Tibial nerve (tissue), 4 donors: ENCODE measurements at places on chromosomes 4 and X. TPM values are rescaled to one million over a fixed set of nuclear protein-coding genes. Genes with fewer than 3 reads are reported as not detected.
A peak's percentile ranks its signal among the peaks of the same experiment; 100 is the strongest.

DNA sequence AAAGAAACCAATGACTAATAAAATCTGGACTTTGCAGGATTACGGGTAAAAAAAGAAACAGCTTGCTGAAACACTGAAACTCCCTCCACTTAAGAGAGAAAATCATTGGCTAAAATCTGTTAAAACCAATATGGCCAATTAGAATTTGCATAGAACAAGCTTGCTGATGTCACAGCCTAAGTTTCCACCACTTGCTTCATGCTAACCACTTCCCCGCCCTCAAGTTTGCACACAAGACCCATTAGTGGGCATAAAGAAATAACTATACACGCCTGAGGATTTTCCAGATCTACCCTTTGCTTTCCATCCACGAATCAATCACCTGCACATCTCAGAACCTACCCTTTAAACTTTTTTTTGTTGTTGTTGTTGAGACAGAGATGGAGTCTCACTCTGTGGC lies 42.7 kb upstream of the PHEX start:
- peaks cover 6% of the 10 kb centered on the region for H3K4me1 ChIP-seq
- no peaks in the 10 kb centered on the region for H3K36me3 ChIP-seq
- no peak overlapping the region for H3K4me3 ChIP-seq
- DNase-seq: no peak
- no peaks in the 10 kb centered on the region for H3K27me3 ChIP-seq

F9 gene
- total RNA-seq: not detected

GRCh38 chr4:38730830-38731646 lies 51.8 kb downstream of the TLR10 start:
- DNase-seq: peak; percentile 78
- no peak overlapping the region for H3K4me3 ChIP-seq
- H3K27ac ChIP-seq: no peak overlapping the region
- H3K4me1 ChIP-seq: no peaks in the 10 kb centered on the region
- H3K27me3 ChIP-seq: no peaks in the 10 kb centered on the region

SSX1 gene
- not detected for total RNA-seq

- no peak for DNase-seq
- H3K4me1 ChIP-seq: no peaks in the 10 kb centered on the region
- H3K27ac ChIP-seq: no peak overlapping the region
- no peaks in the 10 kb centered on the region for H3K27me3 ChIP-seq
Observed at GRCh38 chrX:14670819-14671218, 141.5 kb downstream of the GLRA2 start.
